Activated naive CD4-positive, alpha-beta T cell treated with anti-CD3 and anti-CD28 coated beads, Interleukin-2, amount 50 U/mL, for 16 hours (primary cell): ENCODE measurements at places on chromosomes 2 and 18.

- no peak for DNase-seq
These were observed 90.2 kb downstream of the FAM161A start for GRCh38 chr2:61763605-61764034.

GRCh38 chr18:77114415-77115191, 18.0 kb downstream of the MBP start:
- DNase-seq = no peak

- DNase-seq = no peak
These were observed 1280.3 kb upstream of the TMEFF2 start for GRCh38 chr2:193475038-193475437.

GRCh38 chr18:3107740-3108151, 94.8 kb upstream of the LPIN2 start:
- DNase-seq = no peak

GRCh38 chr2:218721488-218721887, 10.9 kb downstream of the TTLL4 start:
- no peak for DNase-seq

DNA sequence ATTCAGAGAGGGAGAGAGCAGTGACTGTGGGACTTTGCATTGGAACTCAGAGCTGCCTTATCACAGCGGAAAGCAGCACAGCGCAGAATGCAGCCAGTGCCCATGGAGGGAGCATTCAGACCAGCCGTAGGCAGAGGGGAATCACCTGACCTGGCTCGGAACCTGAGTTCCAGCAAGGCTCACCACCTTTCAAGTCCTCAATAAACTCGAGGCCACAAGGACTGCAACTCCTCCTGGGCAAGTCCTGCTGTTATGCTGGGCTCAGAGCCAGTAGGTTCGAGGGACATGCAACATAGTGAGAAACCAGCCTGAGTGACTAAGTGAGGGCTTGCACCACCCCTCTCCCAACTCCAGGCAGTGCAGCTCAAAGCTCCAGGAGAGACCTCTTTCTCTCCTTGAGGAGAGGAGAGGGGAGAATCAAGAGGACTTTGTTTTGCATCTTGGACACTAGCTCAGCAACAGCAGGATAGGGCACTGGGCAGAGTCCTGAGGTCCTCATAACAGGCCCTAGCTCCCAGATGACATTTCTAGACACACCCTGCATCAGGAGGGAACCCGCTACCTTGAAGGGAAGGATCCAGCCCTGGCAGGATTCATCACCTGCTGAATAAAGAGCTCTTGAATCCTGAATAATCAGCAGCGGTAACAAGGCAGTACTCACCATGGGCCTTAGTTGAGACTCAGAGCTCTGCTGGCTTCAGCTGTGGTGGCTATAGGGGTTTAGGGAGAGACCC, 136.8 kb upstream of the OTOS start:
- no peak for DNase-seq

- no peak for DNase-seq
These were observed 963.6 kb upstream of the CNTNAP5 start for GRCh38 chr2:123061534-123061933.

DNA sequence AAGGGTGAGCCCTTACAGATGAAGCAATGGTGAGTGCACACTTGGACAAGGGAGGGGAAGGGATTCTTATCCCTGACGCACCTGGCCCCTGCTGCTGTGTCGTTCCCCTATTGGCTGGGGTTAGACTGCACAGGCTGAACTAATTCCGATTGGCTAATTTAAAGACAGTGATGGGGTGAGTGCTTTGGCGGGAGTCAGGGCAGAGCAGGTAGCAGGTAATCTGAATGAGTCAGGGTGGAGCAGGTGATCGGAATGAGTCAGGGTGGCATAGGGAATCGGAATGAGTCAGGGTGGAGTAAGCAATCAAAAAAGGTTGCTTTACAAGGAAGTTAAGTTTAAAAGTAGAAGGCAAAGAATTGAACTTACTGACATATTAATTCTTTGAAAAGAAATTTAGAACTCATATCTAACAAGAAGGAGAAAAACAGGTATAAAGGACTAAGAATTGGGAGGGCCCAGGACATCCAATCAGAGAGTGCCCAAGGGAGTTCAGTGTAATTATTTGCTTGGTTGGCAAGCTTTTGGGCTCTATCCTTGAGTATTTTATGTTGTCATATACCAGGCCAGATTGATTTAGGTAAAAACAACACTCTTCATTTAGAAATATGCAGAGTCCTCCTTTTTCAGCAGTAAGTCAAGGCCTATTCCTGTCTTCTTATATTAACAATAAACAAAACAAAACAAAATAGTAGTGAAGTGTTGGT, 52.3 kb upstream of the RALBP1 start:
- no peak for DNase-seq

- DNase-seq = no peak
These were observed 69.5 kb downstream of the KYNU start for GRCh38 chr2:142946941-142947340.

GRCh38 chr2:201357221-201357620, at the start of gene FLACC1:
TSS of gene FLACC1 (minus strand) at chr2:201357345. CDS start at chr2:201351404, 5,941 bp downstream.
- DNase-seq = no peak

GRCh38 chr2:216866515-216867095, 6.7 kb upstream of the TNP1 start:
- DNase-seq = no peak

- DNase-seq = no peak
These were observed 141.9 kb downstream of the MYCN start for GRCh38 chr2:16082276-16082675.

- no peak for DNase-seq
These were observed 510.2 kb upstream of the GYPC start for GRCh38 chr2:126145752-126146151.

DNA sequence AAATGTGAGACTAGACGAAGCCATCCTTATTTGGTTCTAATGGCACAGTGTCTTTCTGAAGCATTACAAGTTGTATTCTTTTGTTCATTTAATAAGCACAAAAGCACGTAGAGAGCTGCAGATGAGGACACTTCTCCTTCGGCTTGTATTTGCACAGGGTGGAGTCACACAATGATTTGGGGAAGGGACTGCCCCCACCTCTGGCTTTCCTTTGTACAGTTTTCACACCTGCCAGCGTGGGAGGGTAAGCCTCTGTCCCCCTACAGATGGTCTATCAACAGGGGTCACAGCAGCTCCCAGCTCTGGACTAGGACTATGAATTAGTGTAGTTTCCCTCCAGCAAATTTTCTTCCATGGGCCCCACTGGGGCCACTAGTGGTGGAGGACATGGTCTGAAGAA, 108.2 kb upstream of the KLHL14 start:
- DNase-seq = no peak

- no peak for DNase-seq
These were observed 115.2 kb downstream of the FAM210A start for GRCh38 chr18:13611142-13611600.

DNA sequence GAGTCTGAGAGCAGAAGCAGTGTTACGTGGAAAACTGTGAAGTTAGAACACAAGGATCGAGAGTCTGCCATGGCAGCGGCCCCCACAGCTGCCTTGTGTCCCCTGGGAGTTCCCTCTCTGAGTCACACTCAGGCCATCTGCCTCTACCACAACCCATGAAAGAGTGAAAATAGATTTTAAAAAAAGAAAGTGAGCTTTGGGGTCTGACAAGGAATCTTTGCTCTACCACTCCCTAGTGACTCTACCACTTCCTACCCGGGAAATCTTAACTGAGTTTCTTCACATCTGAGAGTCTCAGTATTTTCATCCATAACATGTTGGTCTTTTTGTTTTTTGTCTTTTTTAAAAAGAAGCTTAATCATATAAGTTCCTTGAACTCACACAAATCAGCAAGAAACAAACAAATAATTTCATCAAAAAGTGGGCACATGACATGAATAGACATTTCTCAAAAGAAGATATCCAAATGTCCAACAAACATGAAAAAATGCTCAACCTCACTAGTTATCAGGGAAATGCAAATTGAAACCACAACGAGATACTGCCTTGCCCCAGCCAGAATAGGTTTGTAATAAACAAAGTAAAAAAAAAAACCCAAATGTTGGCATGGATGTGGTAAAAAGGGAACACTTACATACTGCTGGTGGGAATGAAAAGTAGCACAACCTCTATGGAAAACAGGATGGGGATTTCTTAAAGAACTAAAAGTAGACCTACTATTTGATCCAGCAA, 2.4 kb upstream of the MSGN1 start:
- DNase-seq = no peak
